ENCODE measurements at places on chromosomes 16 and 17.
A peak's percentile ranks its signal among the peaks of the same experiment; 100 is the strongest.

- DNase-seq = no peak
These were observed 1.4 kb upstream of the ABCC1 start for GRCh38 chr16:15947983-15948509.

DNA sequence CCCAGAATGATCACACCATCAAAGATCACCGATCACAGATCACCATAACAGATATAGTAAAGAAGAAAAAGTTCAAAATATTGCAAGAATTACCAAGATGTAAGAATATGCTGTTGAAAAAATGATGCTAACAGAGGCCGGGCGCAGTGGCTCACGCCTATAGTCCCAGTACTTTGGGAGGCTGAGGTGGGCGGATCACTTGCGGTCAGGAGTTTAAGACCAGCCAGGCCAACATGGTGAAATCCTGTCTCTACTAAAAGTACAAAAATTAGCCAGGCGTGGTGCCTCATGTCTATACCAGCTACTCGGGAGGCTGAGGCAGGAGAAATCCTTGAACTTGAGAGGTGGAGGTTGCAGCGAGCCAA, 53.2 kb downstream of the CPPED1 start:
- DNase-seq = no peak

- DNase-seq = no peak
These were observed 693 bp downstream of the NDRG4 start for GRCh38 chr16:58500430-58501241.

DNA sequence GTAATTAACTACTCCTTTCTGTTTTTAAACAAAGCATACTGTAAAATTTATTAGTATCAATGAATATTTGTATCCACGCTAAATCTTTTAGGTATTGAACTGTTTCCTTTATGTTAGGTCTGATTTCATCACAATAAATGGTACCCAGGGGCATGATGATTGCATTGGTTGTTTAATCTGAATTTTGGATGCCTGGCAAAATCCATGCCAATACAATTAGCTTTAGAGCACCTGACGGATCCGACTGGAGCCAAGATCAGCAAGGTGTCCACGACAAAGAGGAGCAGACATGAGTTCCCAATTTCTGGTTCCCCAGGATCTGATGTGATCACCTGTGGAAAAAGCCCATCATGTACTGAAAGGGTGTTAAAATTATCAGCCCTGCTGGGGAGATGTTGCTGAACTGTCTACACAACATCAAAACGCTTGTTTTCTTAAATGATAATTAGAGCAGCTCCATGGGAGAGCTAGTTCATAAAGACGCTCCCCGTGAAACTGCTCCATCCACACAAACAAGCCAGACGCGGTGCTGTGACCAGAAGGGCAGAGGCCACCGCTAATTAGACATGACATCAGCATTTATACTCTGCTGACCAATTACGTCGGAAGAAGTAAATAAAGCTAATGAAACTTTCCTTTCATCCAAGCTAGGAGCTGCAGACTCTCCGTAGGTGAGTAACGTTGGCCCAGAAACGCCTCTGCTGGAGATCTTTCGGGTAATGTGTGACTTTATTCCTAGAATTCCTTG, 151.7 kb downstream of the CPPED1 start:
- peak; percentile 74 for DNase-seq

GRCh38 chr16:75085556-75085955, 31.0 kb downstream of the LDHD start:
- DNase-seq = no peak

DNA sequence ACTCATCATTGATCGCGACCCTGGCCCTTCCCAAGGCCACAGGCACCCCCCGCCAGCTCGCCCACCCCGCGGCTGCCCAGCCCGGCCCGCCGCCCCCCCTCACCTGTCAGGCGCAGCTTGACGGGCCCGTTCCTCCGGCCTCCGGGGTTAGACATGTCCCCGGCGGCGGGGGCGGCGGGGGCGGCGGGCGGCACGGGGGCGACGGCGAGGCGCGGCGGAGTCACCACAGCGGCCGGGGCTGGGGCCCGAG, 456 bp downstream of the SMURF2 start:
- DNase-seq = no peak

DNA sequence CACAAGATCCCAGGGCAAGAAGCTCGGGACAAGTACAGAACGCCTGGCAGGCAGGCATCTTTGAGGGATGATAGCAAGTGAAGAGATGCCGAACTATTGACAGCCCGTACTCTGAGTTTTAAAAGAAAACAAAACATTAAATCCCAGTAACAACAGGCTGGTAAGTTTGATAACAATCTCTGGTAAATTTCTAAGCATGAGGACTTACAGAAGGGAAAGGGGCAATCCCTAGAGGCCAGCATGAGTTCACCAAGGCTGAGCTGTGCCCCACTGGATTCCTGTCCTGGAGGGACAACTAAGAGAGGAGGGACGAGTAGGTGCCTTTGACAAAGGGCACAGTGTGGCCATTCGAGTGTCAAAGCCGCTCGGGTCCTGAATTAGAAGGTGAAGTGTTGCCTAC, 26.2 kb downstream of the CCDC182 start:
- DNase-seq = no peak

- DNase-seq = no peak
These were observed 2.7 kb downstream of the ENKD1 start for GRCh38 chr16:67663877-67664222.

DNA sequence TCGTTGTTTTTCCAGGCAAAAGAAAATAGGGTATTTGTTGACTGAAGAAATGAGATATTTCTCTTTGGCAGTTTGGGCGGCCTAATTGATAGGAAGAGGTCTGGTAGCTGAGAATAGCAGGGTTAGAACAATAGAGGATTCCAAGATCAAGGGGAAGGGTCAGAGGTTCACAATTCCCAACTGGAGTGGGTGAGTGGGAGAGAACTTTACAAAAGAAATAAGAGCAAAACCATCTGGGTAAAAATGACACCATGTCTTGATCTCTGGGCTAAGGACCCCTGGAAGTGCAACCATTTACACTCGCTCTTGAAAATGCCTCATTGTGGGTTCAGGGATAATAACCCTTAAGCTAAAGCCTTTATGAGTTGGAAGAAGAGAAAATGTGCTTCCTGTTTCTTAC, 180.5 kb downstream of the CDH13 start:
- DNase-seq = no peak

DNA sequence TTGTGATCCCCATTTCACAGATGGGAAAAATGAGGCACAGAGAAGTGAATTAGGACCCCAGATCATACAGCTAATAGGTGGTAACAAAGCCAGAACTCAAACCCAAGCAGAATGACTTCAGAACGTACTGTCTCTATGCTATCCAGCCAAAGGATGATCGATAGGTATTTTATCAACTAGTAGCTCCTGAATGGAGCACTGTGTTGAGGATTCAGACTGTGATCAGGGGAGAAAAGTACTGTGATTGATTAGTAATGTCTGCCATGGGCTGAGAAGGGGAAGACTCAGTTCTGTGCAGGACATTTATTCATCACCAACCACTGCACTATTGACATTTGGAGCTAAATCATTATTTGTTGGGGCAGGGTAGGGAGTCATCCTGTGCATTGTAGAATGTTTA, 38.7 kb downstream of the CACNG4 start:
- no peak for DNase-seq

GRCh38 chr16:2954656-2955381, 9.3 kb upstream of the KREMEN2 start:
- no peak for DNase-seq

- no peak for DNase-seq
These were observed 148.5 kb upstream of the PLCG2 start for GRCh38 chr16:81630635-81631031.

DNA sequence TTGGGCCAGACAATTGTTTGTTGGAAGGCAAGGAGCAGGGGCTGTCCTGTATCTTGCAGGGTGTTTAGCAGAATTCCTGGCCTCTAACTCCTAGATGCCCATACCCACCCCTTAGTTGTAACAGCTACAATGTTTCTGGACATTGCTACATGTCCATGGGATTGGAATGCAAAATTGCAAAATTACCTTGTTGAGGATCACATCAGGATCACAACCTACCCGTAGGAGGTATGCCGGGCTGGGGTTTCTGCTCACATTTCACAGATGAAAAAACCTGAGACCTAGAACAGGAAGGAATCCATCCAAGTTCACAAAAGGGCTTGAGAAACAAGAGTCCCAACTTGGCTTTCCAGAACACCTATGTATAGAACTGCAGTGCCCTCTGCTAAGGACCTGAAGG, 22.7 kb downstream of the NOG start:
- no peak for DNase-seq

GRCh38 chr16:10868596-10869469, 8.2 kb upstream of the CIITA start:
- DNase-seq = no peak

DNA sequence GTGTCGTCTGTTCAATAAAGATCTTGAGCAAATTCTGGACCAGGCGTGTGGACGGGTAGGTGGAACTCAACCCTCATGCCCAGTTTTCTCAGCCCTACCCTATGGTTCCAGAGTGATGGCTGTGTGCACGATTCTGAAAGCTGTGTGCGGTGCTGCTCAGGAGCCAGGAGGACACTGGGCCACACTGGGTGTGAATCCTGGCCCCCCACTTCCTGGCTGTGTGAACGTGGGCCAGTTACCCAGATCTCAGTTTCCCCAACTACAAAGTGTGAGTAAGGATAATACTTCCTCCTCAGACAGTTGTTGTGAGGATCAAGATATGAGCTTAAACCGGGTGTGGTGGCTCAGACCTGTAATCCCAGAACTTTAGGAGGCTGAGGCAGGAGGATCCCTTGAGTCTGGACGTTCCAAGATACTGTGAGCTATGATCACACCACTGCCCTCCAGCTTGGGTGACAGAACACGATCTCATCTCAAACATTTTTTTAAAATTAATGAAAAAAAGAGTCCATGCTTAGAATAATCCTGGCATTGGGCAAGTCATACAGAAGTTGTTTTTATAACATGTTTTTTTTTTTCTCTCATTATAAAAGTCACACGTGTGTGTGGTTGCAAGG, 14.7 kb upstream of the MPRIP start:
- no peak for DNase-seq

DNA sequence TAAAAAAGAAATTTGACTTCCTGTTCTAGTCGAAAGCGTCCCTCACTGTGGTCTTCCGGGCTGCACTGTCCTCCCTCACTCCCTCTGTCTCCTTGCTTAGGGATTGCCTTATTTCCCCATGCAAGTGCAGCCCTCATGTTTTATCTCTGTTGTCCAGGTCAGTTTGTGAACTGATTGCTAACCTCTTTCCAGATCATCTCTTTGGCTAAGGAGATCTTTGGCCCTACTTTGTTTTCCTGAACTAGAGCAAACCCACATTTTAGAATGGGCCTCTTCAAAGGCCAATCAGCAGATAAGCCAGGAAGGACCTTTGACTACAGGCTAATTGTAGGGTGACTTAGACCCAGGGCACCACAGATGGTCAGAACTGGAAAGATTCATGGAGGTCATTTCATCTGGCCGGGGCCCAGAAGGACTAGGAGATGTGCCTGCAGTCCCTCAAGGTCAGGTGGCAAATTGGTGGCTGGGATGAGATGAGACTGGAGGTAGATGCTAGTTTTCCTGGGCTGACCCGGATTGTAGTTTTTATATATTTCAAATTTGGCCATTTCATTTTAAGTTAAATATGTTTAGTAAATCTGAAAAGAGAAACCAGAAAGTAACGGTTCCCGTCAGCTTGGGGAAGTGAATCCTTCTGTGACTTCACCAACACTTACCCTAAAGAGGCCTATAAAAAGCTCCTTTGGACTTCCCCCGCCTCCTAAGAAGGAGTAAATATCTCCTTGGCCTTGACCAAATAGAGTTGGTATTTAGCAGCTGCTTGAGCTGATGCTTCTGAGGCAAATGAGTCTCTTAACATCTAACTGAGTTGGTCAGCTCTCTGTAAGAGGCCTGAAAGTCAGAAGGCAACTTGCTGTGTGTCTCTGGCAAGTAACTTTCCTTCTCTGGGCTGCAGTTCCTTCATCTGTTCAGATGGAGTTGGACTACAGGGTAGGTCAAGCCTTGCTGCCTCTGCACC, 6.2 kb upstream of the SLC25A19 start:
- DNase-seq = no peak

- DNase-seq = no peak
These were observed 15.0 kb upstream of the PRSS27 start for GRCh38 chr16:2734844-2735515.

DNA sequence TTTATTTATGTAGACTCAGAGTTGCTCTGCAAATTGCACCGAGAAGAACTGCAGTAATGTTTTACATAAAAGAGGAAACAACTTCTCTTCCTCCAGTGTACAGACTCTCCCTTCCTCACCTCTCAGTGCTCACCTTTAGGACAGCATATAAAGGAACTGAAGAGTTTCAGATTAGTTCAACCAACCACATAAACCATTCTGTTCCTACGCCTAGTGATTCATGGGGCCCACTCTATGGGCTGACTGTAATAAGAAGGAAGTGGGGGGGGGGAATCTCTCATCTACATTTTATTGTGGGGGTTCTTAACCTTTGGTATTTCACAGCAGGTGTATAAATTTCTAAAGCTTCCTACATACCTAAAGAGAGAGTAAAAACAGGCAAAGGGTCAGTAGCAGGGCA, 18.3 kb downstream of the ZSWIM7 start:
- DNase-seq = no peak

- no peak for DNase-seq
These were observed 33.3 kb upstream of the MGAT5B start for GRCh38 chr17:76834870-76835269.

GRCh38 chr17:72811976-72812687, 280.4 kb downstream of the SLC39A11 start:
- DNase-seq = no peak

- no peak for DNase-seq
These were observed 27.1 kb downstream of the PELP1 start for GRCh38 chr17:4676791-4677190.

- DNase-seq = no peak
These were observed 5.7 kb downstream of the SDK2 start for GRCh38 chr17:73638556-73638955.
